KG1 (cell line): ENCODE measurements at places on chromosomes 1 and 21.

DNA sequence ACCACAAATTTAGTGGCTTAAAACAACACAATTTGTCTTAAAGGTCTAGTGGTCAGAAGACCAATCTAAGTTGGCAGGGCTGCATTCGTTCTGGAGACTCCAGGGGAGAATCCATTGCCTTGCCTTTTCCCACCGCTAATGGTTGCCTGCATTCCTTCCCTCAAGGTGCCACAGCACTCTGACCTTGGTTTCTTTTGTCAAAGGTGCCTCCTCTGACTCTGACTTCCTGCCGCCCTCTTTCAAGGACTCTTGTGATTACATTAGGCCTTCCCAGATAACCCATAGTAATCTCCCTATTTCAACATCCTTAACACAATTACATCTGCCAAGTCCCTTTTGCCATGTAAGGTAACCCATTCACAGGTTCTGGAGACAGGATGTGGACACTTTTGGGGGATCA is 145.3 kb downstream of the S1PR1 start:
- DNase-seq: no peak

GRCh38 chr1:50181027-50181663 is 72.4 kb downstream of the ELAVL4 start:
- no peak for DNase-seq

DNA sequence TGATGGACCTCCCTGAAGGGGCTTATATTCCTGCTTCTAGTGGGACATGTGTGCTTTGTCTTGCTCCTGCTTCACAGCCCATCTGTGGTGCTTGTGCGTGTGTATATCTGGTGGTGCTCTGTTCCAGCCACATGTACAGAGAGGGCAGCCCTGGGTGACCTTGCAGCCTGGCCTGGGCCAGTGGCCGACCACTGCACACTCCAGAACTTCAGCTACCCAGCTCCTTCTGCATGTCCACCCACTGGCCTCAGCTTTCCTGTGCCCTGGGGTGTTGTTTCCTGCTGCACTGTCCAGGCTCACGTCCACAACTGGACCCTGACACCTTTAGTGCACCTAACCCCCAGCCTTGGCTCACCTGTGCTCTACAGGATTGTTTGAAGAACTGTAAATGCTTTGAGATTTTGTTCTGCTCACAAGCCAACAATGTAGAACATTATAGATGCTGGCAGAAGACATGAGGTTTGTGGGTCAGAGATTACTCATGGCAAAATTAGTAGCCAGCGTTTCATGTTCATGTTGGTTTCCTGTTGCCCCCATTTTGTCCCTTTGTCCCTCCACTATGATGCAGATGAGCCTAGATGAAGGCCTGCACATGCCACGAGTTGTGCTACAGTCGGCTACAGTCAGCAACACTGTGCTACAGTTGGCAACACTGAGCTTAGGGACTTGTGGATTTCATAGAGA is 5.3 kb upstream of the S100B start:
- DNase-seq: no peak

DNA sequence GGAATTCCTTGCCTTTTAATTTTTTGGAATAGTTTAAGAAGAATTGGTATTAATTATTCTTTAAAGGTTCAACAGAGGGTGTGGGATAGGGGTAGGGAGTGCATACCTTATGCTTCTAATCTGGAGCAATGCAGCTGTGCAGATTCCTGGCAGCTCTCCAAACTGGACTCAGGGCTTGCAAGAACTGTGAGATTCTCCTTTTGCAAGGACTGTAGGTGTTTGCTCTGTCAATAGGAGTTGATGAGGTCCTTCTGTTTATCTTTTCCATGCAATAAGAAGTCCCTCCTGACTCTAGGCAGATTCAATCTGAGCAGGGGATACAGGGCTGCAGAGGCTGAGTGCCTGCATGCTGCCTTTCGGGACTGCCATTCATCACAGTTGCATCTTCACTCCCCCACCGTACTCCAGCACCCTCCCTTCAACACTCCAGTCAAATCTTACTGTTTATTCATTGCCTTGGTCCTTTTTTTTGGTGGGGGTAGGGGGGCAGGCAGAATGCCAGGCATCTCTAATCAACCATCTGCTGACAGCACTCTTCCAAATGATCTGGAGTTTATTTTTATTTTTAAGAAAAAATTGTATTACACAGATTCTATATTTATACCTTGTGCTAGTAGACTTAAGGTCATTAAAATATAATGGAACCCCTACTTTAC is 122.3 kb downstream of the DISC1 start:
- no peak for DNase-seq

- DNase-seq: no peak
These were observed 278.0 kb downstream of the HLX start for GRCh38 chr1:221157026-221157761.

DNA sequence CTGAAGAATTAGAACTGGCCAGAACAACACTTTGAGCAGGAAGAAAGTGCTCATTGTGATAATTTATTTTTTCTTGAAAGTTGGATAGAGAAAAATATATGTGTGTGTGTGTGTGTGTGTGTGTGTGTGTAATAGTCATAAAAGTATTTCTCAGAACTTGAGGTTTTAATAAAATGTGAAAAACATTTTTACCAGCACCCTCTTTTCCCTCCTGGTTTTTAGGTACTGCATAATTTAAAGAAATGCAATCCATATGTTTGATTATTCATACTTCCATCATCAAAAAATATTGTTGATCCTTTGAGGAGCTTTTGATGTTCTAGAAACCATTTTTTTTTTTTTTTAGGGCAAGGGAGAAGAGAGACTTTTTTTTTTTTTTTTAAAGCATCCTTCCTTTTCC is 66.8 kb upstream of the JUN start:
- no peak for DNase-seq

- DNase-seq: no peak
These were observed 15.4 kb downstream of the ECHDC2 start for GRCh38 chr1:52906135-52906603.

DNA sequence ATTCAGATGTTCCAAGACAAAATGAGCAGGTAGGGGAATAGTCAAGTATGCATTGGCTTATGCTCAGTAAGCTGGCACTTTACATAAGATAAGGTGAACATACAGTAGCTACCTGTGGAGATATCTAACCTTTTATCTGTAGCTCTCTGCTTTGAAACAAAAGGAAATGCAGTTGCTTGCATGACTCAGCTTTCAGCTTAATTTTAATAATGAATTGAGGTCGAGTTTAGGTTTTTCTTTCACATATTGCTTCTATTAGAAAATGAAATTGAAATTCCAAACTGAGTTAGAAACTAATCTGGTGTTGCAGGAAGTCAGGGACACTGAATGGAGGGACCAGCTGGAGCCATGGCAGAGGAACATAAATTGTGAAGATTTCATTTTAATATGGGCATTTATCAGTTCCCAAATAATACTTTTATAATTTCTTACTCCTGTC is 8.3 kb downstream of the FRRS1 start:
- no peak for DNase-seq

DNA sequence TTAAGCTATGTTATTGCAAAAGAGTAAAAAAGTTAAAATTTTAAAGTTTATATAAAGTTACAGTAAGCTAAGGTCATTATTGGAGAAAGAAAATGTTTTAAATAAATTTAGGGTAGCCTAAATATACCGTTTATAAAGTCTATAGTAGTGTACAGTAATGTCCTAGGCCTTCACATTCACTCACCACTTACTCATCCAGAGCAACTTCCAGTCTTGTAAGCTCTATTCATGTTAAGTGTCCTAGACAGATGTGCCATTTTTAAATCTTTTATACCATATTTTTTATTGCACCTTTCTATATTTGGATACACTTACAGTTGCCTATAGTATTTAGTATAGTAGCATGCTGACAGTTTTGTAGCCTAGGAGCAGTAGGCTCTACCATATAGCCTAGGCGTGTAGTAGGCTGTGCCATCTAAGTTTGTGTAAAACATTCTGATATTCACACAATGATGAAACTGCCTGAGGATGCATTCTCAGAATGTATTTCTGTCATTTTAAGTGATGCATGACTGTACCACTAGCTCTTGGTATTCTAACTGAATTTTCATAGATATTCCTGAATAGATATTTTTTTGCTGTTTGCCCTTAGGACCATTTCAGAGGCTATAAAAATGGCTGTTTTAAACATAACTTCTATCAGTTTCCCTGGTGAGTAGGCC is 26.8 kb downstream of the PPP2R5A start:
- no peak for DNase-seq

- DNase-seq: no peak
These were observed 8.3 kb downstream of the MCOLN2 start for GRCh38 chr1:84988588-84988987.

DNA sequence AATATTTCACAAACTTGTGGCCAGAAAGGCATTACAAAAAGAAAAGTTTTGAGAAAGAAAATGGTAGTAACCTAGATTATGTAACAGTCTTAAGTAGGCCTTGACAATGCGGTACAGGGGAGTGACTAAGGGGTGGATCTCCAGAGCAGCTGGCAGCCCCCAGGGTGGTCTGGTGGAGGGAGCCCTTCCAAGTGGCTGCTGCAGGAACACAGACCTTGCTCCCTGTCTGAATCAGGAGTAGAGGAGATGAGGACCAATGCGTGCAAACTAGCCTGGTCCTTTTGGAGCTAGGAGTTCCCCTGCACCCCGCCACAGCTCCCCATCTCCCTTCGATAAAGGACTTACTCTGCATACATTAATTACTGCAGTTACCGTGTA is 189.0 kb downstream of the NFIA start:
- DNase-seq: no peak

- no peak for DNase-seq
These were observed 256.6 kb downstream of the CTH start for GRCh38 chr1:70667494-70668170.

- no peak for DNase-seq
These were observed 18.4 kb downstream of the ADAMTS1 start for GRCh38 chr21:26826801-26827200.

DNA sequence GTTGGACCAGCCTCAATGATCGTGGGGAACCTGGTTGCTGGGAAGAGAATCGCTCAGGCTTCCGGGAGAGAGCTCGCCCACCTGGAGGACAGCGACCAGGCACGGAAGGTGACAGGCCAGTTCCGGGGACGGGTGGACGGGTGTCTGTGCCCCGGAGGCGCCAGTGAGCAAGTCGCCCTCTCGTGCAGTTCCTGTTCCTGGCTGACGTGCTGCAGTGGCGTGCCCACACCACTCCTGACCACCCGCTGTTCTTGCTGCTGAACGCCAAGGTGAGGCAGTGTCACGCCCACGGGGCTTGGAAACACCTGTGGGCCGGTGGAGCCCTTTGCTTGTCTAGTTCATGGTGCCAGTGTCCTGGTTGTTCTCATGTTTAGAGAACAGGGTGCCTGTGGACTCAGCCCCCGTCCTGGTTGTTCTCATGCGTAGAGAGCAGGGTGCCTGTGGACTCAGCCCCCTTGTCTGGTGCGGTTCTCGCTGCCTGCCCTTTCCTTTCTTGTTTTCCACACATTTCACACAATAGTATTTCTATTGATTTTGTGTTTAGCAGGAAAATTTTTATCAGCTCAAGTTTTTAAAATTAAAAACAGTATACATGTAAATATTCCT is 53.1 kb downstream of the S100B start:
- no peak for DNase-seq

- DNase-seq: no peak
These were observed 15.7 kb downstream of the SSR2 start for GRCh38 chr1:156004843-156005584.

GRCh38 chr1:160580221-160580812 is 1.0 kb upstream of the CD84 start:
- no peak for DNase-seq

GRCh38 chr1:77794550-77794949 is 15.1 kb downstream of the MIGA1 start:
- DNase-seq: no peak

DNA sequence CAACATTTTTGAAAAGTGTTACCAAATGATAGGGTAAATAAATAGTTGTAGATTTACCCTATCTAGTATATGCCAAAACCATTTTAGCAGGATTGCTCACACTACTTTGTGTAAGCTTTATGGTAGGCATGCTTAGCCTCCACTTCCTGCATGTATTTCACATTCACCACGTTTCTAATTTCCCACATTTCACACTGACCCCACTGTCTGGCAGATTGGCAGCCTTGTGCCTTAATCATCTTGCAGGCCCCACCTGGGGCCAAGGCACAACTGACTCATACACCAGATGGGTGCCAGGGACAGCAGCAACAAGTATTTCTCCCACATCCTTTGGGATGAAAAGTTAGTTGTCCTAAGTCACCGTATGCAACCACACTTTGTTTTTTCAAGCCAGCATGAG is 21.2 kb upstream of the CENPF start:
- no peak for DNase-seq

DNA sequence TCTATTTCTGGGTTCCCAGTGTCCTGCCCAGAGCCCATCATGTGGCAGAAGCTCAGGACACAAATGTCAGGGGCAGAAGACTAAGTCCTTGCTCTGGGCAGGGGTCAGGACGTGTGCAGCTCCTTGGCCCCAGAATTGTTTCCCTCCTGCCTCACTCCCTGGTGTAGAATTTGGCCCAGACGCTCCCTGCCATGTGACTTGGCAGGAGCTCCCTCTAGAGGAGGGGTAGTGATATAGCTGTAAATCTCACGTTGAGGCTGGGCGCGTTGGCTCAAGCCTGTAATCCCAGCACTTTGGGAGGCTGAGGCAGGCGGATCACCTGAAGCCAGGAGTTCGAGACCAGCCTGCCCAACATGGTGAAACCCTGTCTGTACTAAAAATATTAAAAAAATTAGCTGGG is 91.2 kb downstream of the UBIAD1 start:
- no peak for DNase-seq

GRCh38 chr1:119715542-119715941 is 3.8 kb downstream of the PHGDH start:
- DNase-seq: no peak

GRCh38 chr1:182169203-182169602 is 107.7 kb upstream of the ZNF648 start:
- no peak for DNase-seq

- DNase-seq: no peak
These were observed 3.5 kb downstream of the C1orf159 start for GRCh38 chr1:1112237-1112985.

GRCh38 chr1:28887835-28888682 is 26.3 kb upstream of the EPB41 start:
- no peak for DNase-seq

GRCh38 chr1:53462769-53463501 is 3.7 kb downstream of the DMRTB1 start:
- no peak for DNase-seq

GRCh38 chr1:100767176-100767890 is 47.8 kb downstream of the VCAM1 start:
- DNase-seq: no peak

DNA sequence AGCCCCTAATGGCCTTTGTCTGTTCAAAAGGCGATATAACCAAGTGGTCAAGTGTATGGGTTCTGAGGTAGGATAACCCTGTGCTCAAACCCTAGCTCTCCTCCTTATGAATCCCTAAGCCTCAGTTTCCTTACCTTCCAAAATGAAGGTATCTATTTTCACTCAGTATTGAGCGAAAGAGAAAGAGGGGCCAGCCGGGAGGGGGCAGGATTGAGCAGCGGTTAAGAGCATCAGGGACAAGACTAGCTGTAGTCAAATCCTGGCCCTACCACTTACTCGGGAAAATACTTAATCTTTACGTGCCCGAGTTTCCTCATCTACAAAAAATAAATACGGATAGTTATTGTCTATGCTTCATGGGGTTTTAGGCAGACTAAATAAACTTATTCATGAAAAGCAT is 25.7 kb downstream of the LY9 start:
- no peak for DNase-seq

GRCh38 chr1:224168859-224169380 is 14.1 kb upstream of the DEGS1 start:
- DNase-seq: peak; percentile 81
